Caco-2 (cell line): ENCODE measurements at places on chromosomes 3 and 15. TPM values are rescaled to one million over a fixed set of nuclear protein-coding genes. Genes with fewer than 3 reads are reported as not detected.

Gene OR5K2
- not detected in 2 replicates for total RNA-seq

Gene GXYLT2
- 3.4 and 4.8 TPM in 2 replicates for total RNA-seq

Gene OR5H15
- not detected in 2 replicates for total RNA-seq

Gene CILP
- not detected in 2 replicates for total RNA-seq

Gene GABRG3
- not detected in 2 replicates for total RNA-seq

Gene NXPE3
- 4.9 and 5.3 TPM in 2 replicates for total RNA-seq

DNA sequence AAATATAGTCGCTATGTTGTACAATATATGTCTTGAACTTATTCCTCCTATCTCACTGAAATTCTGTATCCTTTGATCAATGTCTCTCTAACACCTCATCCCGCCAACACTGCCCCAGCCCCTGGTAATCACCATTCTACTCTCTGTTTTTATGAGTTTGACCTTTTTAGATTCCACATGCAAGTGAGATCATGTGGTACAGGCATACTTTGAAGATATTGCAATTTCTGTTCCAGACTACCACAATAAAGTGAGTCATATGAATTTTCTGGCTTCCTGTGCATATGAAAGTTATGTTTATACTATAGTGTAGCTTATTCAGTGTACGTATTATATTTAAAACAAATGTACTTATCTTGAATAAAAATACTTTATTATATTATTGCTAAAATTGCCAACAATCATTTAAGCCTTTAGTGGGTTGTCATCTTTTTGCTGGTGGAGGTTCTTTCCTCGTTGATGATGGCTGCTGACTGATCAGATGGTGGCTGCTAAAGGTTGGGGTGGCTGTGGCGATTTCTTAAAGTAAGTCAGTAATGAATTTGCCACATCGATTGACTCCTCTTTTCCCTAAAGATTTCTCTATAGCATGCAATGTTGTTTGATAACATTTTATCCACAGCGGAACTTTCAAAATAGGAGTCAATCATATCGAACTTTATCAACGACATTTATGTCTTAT, 257.2 kb downstream of the NFKBIZ start:
- H3K27me3 ChIP-seq, result no peaks in the 10 kb centered on the region
- H3K36me3 ChIP-seq, result no peaks in the 10 kb centered on the region
- no peak overlapping the region for H3K27ac ChIP-seq
- no peaks in the 10 kb centered on the region for H3K4me1 ChIP-seq
- no peak overlapping the region for H3K4me3 ChIP-seq
- no peak for DNase-seq

- H3K27ac ChIP-seq, result no peak overlapping the region
- H3K4me3 ChIP-seq, result no peak overlapping the region
- DNase-seq, result no peak
- H3K27me3 ChIP-seq, result no peaks in the 10 kb centered on the region
- no peaks in the 10 kb centered on the region for H3K36me3 ChIP-seq
Measured at GRCh38 chr3:16794257-16794656, 90.5 kb upstream of the PLCL2 start.

DNA sequence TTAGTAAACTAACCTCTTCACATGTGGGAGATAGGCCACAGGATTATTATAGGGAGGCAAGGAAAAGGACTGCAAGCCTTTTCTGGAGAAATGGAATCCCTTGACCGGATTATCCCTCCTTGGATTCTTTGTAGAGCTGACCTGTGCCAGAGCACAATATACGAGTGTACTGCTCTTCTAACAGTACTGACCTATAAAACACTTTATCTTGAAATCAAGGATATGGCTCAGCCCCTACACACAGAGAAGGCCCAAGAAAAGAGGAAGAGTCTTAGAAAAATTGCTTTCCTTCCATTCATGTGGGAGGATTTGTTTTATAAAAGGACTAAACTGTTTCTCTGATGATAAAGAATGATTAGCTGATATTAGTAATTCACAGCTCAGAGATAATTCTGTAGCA, 42.2 kb downstream of the DMXL2 start:
- H3K4me1 ChIP-seq, result peaks cover 8% of the 10 kb centered on the region; the same call in 1 of the 2 replicates
- no peak overlapping the region for H3K27ac ChIP-seq
- H3K27me3 ChIP-seq, result no peaks in the 10 kb centered on the region

DNA sequence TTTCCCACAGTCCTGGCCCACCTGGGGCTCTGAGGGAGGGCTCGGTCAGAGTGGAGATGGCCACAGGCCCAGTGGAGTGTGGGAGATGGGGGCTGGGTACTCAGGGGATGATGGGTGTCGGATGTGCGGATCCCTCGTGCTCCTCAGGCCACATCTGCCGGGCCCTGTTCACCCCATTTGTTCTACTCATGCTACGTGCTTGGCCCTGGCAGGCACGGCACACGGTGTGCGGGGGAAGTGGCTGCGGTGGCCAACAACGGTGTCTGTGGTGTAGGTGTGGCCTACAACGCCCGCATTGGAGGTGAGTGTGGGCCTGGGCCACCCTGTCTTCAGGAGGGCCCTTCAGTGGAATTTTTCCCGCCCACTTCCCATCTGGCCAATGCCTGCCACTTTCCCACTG, 7.0 kb upstream of the FES start:
- peaks cover 24% of the 10 kb centered on the region for H3K4me1 ChIP-seq
- H3K27ac ChIP-seq, result no peak overlapping the region
- no peak overlapping the region for H3K4me3 ChIP-seq
- H3K36me3 ChIP-seq, result no peaks in the 10 kb centered on the region
- DNase-seq, result no peak

DNA sequence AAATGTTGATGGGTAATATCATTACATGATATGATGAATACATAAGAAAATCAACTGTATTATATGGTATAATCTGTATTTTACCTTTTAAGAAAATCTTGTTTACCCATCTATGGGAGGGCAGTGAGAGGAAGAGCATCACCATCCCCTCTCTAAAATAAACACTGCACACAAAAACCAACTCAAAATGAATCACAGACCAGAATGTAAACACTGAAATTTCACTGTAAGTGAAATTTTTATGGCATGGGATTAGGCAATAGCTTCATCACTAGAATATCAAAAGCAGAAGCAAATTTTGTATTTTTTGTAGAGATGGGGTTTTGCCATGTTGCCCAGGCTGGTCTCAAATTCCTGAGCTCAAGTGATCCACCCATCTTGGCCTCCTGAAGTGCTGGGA, 26.2 kb downstream of the IFT80 start:
- H3K27me3 ChIP-seq, result no peaks in the 10 kb centered on the region
- no peak overlapping the region for H3K27ac ChIP-seq
- H3K4me3 ChIP-seq, result no peak overlapping the region
- 0 out of 2 replicates have a peak, but pooled peaks cover 11% of the 10 kb centered on the region for H3K4me1 ChIP-seq
- H3K36me3 ChIP-seq, result peaks cover 1% of the 10 kb centered on the region; the same call in 1 of the 2 replicates
- no peak for DNase-seq

DNA sequence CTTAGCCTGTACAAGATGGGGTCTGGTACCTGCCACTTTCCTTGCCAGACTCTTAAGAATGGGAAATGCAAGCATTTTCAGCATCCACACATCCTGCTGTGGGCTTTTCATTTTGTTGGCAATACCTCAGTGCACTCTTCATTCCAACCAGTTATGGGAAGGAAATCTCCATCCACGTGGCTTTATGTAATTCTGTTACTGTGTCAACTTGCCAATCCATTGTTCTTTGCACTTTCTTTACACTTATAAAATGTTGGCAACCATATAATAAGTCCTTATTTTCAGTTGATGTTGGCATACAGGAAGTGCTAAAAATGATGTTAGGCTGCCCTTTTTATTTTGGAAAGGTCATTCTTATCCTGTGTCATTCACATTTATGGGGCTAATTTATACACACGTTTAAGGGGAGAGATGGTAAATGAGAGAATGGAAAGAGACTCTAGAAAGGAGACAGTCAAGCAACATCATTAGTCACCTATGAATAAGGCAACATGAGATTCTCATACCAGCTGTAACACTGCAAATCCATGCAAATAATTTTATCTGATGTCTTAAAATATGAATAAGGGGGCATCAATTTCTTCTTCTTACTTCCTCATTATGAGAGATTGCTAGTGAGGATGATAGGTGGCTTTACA, 238.7 kb downstream of the CHST2 start:
- DNase-seq, result no peak
- H3K27ac ChIP-seq, result no peak overlapping the region
- no peaks in the 10 kb centered on the region for H3K27me3 ChIP-seq
- no peak overlapping the region for H3K4me3 ChIP-seq
- H3K36me3 ChIP-seq, result no peaks in the 10 kb centered on the region

DNA sequence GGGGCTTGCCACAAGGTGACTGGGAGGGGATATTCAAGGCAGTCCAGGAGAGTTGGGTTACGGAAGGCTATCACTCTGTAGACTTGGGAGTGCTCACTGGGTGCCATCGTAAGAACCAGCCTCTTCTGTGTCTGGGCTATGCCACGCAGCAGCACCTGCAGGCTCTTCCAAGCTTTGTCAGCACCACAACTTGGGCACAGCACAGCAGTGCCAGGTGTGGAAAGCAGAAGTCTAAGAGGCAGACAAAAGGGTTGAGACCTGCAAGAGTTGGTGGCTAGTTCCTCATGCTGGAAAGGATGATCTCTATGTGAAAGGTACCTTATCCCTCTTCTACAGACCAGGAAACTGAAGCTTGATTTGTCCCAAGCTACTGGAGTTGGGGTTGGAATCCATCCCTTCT, 15.8 kb downstream of the CX3CR1 start:
- no peak overlapping the region for H3K4me3 ChIP-seq
- H3K36me3 ChIP-seq, result no peaks in the 10 kb centered on the region
- no peaks in the 10 kb centered on the region for H3K4me1 ChIP-seq
- no peaks in the 10 kb centered on the region; the same call in 1 of the 2 replicates for H3K27me3 ChIP-seq

DNA sequence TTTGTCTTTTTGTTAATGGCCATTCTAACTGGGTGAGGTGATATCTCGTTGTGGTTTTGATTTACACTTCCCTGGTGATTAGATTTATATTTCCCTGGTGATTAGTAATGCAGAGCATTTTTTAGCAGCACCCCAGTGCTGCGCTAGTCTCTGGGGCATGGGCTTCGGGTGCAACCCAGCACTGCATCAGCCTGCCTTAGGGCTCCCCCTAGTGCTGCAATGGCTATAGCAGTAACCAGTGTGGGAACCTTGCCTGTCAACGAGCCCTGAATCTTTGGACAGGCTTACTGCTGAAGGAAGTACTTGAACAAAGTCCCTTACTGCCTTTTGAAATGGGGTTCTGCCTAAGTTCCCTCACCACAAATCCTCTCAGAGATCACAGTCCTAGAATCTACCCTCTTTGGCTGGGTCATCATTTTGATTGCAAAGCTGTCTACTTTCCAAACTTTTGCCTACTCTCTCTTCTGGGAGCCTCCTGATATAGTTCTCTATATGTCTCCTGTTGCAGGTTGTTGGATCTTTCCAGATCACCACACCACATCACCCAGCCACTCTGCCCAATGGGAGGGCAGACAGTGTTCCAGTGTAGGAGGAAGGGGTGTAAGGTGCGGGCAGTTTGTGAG, 79.2 kb upstream of the CCNL1 start:
- no peak overlapping the region for H3K27ac ChIP-seq
- H3K4me3 ChIP-seq, result no peak overlapping the region
- H3K4me1 ChIP-seq, result no peaks in the 10 kb centered on the region
- H3K36me3 ChIP-seq, result no peaks in the 10 kb centered on the region
- H3K27me3 ChIP-seq, result no peaks in the 10 kb centered on the region; the same call in 1 of the 2 replicates
- peak; percentile 82 for DNase-seq

DNA sequence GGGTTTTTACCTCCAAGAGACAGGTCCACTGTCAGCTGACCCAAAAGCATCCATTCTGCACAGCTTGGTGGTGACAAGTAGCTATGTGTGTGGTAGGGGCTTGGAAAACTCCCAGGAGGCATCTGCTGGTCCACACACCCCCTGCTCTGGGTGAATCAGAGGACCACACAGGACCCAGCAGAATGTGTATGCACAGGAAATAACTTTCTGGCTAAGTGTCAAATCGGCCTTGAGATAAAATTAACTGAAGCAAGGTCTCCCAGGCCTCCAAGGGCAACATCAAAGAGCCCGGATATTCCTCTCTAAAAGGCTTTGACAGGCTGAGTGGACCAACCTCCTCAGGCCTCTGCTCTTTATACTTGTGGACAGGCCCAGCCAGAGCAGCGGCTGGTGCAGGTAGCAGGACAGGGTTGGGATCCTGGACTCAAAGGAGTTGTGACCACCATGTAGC, 66.5 kb downstream of the CTNNB1 start:
- H3K4me1 ChIP-seq, result peaks cover 10% of the 10 kb centered on the region
- no peaks in the 10 kb centered on the region for H3K36me3 ChIP-seq
- no peaks in the 10 kb centered on the region for H3K27me3 ChIP-seq
- no peak overlapping the region for H3K4me3 ChIP-seq
- no peak for DNase-seq
- no peak overlapping the region for H3K27ac ChIP-seq

DNA sequence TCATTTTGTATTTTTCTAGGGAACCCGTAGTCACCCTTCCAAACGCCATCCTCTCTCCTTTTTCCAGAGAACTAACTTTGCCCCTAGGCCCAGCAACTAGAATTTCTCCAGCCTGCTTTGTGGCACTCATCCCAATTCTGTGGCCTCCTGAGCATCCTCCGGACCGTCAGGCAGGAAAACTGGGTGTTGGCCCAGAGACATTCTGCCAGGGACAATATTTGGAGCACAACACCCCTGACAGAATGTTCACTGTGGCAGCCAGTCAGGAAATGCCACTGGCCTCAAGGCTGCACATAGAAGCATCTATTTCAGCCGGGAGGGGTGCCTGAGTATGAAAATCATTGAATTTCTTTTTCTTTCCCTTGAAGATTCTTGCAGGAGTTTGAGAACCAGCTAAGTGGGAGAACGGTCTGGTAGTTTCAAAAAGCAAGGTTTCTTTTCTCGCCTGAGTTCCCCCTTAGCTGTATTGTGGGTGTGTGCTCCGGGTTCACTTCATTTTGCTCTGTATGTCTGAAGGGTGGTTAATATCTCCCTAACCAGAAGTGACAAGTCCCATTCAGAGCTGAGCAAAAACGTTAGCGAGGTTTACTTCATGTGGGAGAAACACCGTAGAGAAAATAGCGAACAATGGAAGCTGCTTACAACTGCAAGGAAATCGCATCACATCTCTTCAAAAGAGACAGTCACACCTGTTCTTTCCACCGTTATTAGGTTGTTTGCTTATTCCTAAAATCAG, 108.1 kb upstream of the TPM1 start:
- H3K36me3 ChIP-seq, result no peaks in the 10 kb centered on the region
- no peak overlapping the region for H3K4me3 ChIP-seq
- no peaks in the 10 kb centered on the region for H3K4me1 ChIP-seq
- H3K27me3 ChIP-seq, result no peaks in the 10 kb centered on the region

DNA sequence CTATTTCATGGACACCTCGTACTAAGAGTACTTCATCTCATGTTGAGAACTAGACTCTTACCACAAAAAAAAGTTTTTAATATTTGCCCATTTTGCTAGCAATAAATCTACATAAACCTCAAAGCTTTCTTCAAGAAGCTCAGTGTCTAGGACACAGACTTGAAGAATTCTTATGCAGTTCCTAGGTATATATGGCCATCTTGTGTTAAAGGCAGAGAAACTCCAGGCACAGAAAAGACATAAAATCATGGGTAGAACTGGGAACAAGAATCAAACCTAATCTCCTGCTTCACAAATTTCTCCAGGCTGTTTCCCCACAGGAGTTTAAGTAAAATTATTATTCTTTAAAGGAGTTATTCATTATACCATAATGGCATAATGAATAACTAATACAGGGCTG, 4.4 kb downstream of the MBD4 start:
- no peak for DNase-seq
- H3K4me3 ChIP-seq, result no peak overlapping the region
- peaks cover 3% of the 10 kb centered on the region; the same call in 1 of the 2 replicates for H3K36me3 ChIP-seq
- H3K4me1 ChIP-seq, result 0 out of 2 replicates have a peak, but pooled peaks cover 7% of the 10 kb centered on the region
- no peak overlapping the region for H3K27ac ChIP-seq
